ENCODE measurements at places on chromosomes 3 and 15.

GRCh38 chr15:62147551-62147950 lies 17.5 kb downstream of the C2CD4B start:
- DNase-seq: no peak

GRCh38 chr3:197811343-197811742 lies 20.3 kb downstream of the LRCH3 start:
- no peak for DNase-seq

DNA sequence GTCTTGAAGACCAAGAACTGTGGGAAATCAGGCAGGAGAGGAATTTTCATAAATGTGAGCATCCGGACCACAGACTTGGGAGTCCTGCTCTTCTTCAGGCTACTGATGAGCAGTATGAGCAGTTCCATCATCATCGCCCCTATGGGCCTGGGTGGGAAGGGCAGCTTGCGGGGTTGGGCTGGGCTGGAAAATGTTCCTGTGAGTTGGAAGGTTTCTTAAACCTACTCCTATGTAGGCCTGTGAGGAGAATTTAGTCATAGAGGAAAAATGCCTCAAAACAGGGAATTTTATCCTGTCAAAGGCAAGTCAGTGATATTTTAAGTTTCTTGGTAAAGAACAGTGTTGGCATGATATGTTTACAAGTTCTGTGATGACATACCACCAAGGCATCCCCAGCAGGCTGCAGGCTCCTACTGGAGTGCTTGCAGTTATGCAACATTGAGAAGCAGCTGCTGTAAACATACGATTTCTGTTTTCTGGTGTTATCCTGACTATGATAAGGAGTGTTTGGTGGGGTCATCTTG lies 10.3 kb downstream of the MASP1 start:
- DNase-seq: no peak

DNA sequence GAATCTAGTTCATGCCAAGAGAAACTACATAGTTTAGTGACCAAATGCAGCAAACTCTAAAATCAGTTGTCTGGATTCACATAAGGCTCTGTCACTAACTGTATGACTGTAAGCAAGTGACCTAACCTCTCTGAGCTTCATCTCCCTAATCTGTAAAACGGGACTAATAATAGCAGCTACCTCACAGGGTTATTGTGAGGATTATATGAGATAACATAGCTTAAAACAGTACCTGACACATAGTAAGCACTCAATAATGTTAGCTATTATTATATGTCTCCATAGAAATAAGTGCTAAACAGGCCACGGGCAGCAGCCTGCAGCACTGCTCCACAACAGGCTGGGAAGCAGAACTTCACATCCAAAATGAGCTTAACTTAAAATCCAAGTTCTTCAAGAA lies 30.2 kb downstream of the NPTN start:
- no peak for DNase-seq

DNA sequence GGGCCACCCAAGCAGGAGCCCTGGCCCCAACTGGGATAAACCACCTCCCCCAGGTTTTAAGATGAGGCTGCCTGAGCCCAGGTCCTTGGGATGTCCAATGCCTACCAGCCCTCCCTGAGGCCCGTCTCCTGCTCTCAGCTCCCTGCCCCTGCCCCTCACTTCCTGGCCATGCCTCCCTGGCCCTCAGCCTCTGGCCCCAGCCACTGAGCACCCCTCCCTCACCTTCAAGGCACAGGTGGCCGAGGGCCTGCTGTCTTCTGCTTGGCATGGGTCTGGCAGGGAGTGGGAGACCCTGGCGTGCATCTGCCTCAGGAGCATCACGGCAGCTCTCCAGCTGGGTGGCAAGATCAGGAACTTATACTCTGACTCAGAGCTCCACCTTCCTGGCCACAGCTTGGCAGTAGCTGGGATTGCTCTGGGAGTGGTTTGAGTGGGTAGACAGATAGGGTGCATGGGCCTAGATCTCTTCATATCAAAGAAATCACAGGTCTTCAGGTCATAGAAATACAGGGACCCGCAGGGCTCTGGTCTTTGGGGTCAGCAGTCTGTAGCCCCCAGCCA lies at the start of gene PLA2G4E:
Gene PLA2G4E, minus strand, starts transcription at position 330 of the 561 bp plus-strand sequence. Its CDS starts 12 bp downstream, at position 318.
- DNase-seq: peak; percentile 20

GRCh38 chr15:69793781-69794451 lies 303.8 kb downstream of the TLE3 start:
- no peak for DNase-seq
